ENCODE measurements at places on chromosomes 11 and 22.

DNA sequence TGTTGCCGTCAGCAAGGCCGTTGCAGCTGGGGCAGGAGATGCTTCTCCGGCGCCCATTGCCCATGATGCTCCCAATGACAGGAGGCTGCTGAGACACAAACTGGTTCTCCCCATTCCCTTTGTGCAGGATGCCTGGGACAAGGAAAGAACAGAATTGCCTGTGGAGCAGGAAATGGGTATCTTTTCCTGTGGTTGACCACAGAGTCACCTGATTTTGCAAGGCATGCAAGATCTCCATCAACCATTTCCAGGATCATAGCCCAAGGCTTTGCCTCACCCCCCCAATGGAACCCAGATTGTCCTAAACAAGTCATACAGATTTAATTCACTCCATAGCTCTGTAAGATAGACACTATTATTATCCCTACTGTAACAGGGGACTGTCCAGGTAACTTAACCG lies 148.1 kb upstream of the NARS2 start:
- no peak for DNase-seq

- no peak for DNase-seq
These were observed 14.8 kb upstream of the EMID1 start for GRCh38 chr22:29190918-29191317.

- DNase-seq: no peak
These were observed 3.1 kb downstream of the SULT4A1 start for GRCh38 chr22:43859176-43859575.

- no peak for DNase-seq
These were observed 11.4 kb upstream of the MPPED1 start for GRCh38 chr22:43400449-43400848.

GRCh38 chr11:122803306-122803705 lies 35.0 kb upstream of the CRTAM start:
- DNase-seq: no peak

DNA sequence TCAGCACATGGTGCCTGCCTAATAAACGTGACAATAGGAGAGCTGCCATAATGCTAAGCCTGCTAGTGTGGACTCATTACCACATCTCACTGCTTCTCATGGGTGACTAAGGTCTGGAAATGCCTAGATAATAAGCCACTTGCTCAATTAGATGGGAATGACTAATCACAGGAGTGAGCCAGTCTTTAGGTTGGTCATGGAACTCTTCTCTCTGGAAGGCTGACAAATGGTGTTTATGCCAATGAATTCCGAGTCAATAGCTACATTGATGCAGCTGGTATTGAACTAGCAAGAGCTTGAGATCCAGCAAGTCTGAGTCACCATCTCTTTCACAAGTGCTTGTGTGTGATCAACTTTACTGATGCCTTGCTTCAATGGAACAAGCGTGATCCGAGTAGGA lies 334.9 kb downstream of the OPCML start:
- DNase-seq: no peak

GRCh38 chr11:12263141-12263693 lies 114.2 kb upstream of the PARVA start:
- no peak for DNase-seq

GRCh38 chr22:39480557-39480956 lies 21.5 kb upstream of the MIEF1 start:
- DNase-seq: no peak

DNA sequence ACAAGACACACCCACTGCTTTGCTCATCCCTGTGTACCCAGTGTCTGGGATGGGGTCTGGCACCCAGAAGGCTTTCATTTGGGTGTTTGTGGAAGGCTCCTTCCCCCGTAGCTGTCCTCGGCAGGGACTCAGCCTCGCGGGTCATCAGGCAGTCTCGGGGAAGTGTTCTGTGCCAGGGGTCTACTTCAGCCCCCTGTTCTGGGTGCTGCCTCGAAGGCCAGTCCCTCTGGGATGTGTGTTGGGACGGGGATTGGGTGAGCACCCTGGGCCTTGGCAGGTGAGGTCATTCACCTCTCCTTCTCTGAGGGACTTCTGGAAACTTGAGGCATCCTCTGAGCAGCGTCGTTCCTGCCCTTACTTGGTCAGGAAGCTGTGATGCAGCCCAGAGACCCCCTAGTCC lies 65.5 kb downstream of the RPUSD4 start:
- DNase-seq: no peak

- DNase-seq: peak; percentile 89
These were observed at the start of gene TAF10 for GRCh38 chr11:6612213-6613041. TSS of gene TAF10 (minus strand) at chr11:6612216. CDS start at chr11:6612189, 27 bp downstream.

DNA sequence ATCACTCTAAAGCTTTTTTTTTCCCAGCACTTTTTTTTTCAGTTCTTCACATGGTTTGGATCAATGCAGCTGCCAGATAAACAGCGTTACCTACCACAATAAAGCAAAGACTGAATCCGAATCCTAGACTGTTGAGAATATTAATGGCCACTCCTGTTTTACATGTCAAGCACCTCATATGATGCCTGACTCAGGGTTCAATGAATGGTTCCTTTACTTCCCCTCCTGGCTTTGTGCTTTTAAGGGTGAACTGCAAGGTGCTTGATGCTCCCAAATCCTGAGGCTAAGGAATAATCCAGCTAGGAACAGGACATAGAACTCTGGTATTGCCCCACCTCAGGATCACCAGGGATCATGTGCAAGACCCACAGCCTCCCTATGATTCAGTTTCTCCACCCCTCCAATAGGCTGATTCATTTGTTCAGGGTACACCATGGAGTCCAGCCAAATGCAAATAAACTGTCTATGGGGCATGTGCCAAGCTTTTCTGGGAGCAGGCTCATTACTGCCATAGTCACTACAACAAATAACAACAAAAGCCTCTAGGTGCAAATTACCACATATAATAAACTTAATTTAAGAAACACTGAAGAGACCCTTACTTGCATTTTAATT lies 104.3 kb downstream of the GAB2 start:
- no peak for DNase-seq

- no peak for DNase-seq
These were observed 1.0 kb downstream of the RIC3 start for GRCh38 chr11:8167796-8168195.

- no peak for DNase-seq
These were observed 116.9 kb downstream of the SOX6 start for GRCh38 chr11:16239141-16240105.

- DNase-seq: no peak
These were observed 54.8 kb downstream of the PAK1 start for GRCh38 chr11:77418971-77419597.

GRCh38 chr11:126542334-126543015 lies 187.0 kb downstream of the ST3GAL4 start:
- DNase-seq: no peak

DNA sequence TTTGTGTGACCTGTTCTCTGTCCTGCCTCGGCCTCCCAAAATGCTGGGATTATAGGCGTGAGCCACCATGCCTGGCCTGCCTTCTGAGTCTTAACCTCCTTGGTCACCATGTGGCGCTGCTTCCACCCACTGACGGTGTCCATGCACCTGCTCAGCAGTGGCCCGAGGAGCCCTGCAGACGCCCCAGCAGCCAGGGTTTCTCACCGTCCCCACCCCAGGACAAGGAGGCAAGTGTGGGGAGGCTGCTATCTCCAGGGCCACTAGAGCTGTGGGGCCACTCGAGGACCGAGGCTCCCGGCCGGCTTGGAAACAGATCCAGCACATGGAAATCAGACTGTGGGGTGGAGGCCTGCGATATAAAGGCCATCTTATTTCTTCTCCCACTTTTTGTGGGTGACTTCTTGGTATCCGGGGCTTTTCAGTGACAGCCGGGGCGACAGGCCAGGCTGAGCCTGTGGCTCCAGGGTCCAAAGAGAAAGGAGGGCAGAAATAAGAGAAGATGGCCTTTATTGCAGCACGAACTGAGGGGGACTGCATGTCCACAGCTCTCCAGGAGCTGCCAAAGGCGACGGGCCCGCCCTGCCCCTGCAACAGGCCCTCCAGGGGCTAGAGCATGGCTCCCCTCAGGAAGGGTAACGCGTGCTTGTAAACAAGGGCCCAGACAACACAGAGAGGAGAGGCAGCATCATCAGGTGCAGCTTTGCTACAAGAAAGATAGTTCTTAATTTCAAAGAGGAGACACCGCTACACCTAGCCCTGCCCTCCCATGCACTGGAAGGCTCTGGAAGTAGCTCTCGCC lies 15.0 kb downstream of the TSPO start:
- no peak for DNase-seq

- no peak for DNase-seq
These were observed 34.3 kb downstream of the LDLRAD3 start for GRCh38 chr11:35978183-35978582.

DNA sequence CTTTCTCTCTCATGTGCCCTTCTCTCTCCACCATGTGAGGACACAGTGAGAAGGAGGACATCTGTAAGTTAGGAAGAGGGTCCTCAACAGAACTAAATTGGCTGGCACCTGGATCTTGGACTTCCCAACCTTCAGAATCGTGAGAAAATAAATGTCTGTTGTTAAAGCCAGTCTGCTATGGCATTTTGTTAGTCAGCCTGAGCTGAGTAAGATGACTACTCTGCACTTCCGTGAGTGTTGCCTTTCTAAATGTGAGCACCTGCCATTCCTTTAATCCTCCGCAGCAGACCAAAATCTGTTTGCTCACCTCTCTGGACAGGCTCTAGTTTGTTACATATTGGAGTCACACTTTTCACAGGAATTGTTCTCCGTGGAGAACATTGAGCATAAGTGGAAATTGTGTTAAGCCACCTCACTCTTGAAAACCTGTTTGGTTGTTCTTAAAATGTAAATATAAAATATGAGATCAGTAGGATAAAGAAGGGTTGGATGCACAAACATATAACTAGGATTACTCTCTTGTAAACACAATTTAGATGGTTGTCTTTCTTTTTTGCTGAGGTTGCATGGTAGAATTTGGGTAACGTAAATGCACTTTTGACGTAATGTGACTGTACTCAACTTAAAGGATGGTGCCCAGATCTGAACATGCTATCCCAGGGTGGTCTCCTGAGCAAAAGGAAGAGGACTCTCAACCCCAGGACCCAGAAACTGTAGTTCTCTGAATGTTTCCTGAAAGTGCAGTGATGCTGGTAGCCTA lies 65.9 kb downstream of the SNX19 start:
- DNase-seq: no peak

DNA sequence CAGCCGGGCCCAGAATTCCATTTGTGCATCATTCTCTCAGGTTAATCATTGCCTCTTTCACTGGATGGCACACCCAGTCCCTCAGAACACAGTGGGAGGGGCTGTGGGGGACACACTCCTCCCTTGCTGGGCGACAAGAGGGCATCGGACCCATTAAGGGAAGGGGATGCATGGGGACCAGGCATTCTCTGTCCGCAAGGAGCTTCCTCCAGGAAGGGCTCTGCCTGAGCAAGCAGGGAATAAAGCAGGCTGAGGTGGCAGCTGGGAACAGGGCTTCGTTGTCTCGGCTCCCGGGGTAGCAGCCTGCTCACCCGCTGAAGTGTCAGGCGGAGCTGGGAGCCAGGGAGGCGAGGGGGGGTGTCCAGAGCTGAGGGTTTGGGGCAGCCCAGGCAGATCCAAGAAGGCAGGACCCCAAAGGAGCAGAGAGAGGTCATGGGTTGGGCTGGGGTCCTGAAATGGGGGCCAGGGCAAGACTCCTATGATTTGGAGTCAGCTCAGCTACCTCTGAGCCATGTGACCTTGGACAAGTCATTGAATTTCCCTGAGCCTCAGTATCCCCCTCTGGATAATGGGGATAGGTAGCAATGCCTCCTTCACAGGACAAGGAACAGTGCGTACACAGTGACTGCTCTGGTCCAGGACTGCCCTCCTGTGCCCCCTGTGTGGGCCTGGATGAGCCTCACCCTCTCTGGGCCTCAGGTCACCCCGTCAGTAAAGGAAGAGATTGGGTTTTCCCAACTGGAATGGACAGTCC lies 1.4 kb downstream of the GAL3ST1 start:
- no peak for DNase-seq

- peak; percentile 10 for DNase-seq
These were observed 68.1 kb downstream of the CSTPP1 start for GRCh38 chr11:47004595-47005033.

DNA sequence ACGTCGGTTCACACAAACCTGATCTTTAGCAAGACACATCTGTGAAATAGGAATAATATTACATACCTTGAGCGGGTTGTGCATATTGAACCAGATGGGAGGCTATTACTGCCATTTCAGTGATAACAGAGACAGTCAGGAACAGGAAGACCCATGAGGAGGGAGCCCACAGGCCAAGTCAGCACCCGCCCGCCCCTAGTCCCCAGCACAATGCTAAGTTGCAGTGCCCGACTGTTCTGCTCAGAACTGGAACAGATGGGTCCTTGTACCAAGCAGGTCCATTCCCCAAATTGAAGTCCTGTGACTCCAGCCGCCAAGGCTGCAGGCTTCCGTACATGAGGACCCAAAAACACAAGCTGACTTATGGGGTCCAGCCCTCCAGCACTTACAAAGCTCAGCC lies 9.3 kb downstream of the CXCR5 start:
- no peak for DNase-seq

DNA sequence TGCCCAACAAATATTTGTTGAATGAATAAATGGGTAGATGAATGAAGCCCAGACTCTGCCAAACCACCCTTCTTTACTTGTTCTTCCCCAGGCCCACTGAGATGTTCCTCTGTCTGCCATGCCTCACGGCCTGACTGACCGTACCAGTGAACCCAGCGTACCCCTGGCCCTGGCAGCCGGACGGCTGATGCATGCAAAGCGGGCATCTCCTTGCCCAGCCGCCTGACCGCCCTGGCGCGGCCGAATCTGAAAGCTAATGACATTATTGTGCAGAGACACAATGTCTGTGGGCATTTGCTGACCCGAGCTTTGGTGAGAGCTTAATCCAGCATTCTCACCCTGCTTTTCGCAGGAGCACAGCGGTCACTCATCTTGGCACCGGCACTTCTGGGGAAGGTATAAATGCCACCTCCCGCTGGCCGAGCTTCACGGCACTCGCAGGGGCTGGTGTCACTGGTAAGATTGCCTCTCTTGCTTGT lies at the start of gene CRYBB2:
CRYBB2 (plus strand) TSS at position 429 of the 479 bp plus-strand sequence. CDS start 1,791 bp downstream, outside the sequence.
- no peak for DNase-seq

Measured in germinal center (tissue), 1 donor.